ENCODE measurements at places on chromosomes 4 and X.

GRCh38 chr4:82050796-82051195 is 323.0 kb downstream of the HNRNPD start:
- no peak for DNase-seq

- no peak for DNase-seq
Observed at GRCh38 chrX:50183891-50184290, 16.9 kb downstream of the AKAP4 start.

GRCh38 chr4:38610966-38611431 is 53.0 kb upstream of the KLF3 start:
- no peak for DNase-seq

- DNase-seq: no peak
Observed at GRCh38 chr4:111028795-111029194, 405.9 kb upstream of the PITX2 start.

GRCh38 chrX:86066998-86067397 is 19.6 kb upstream of the CHM start:
- no peak for DNase-seq

DNA sequence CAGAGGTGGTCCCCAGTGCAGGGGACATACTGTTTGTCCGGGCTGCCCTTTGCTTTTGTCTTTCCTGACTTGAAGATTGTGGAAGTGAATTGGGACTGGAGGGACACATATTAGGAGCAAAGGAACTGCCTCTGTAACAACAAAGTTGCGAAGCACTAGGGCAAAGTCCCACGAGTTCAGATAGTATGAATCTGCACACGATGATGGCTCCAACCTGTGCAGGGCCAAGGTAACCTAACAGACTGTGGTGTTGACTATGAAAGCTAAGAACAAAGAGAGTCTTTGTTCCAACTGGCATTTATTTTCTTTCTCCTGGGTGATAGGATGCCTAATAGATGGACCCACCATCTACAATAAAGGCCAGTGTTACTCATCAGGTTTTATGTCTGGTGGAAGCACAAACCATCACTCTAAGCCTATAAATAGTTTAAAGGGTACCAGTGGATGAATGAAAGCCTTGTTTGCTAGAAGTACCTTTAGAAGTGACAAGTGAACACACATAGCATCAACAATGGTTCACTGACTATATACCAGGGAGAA is 71.8 kb downstream of the TMA16 start:
- no peak for DNase-seq
